H7 (cell line): ENCODE measurements at places on chromosomes 2 and 18.

DNA sequence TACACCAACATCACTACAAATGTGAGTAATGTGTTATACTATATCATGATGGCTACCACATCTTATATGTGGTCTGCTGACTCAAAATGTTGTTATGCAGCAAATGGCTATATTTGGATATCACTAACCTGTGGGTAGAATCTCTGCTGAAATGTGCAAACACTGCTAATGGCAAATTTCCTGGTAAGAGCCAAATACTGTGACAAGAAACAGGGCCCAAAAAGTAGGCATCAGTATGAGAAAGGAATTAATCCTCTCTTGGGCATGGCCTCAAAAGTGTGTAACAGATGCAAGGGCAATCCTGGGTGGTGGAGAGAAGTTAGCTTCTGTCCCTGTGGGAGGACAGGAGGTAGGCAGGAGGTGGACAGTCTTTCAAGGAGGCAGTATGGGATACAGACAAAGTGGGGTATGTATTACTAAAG is 13.3 kb downstream of the ATF2 start:
- no peak for DNase-seq

- no peak for DNase-seq
Measured at GRCh38 chr2:38129987-38130386, 54.0 kb upstream of the CYP1B1 start.

- DNase-seq = peak; percentile 55
Measured at GRCh38 chr2:118014492-118014824, 588 bp upstream of the CCDC93 start.

GRCh38 chr2:101149241-101150192 is 1.7 kb downstream of the TBC1D8 start:
- peak; percentile 53 for DNase-seq

- no peak for DNase-seq
Measured at GRCh38 chr18:77164763-77165485, 32.3 kb upstream of the MBP start.

GRCh38 chr2:74567881-74568280 is 13.4 kb downstream of the DOK1 start:
- DNase-seq = no peak

DNA sequence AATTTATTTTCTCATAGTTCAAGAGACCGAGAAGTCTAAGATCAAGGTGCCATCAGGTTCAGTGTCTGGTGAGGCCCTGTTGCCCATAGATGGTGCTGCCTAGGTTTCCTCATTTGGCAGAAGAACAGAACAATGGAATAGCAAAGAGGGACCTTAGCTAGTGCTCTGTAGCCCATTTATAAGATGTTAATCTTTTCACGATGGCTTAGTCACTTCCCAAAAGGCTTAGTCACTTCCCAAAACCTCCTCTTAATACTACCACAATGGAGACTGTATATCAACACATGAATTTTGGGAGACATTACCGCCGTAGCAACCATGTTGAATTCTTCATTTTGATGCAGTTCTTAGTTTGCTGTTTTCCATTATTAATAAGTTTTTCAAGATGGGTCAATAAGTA is 246.3 kb upstream of the NRP2 start:
- DNase-seq = no peak

DNA sequence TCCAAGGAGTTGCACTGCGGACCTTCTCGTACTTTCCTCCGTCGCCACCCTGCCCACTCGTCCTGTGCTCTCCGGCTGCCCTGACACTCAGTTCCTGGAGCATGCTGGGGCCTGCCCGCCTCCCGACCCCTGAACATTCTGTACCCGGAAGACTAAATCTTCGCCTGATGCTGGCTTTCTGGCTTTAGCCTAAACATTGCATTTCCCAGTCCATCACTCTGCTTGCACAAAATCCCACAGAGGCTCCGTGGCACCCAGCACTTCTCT is 550 bp upstream of the SFXN5 start:
- no peak for DNase-seq

DNA sequence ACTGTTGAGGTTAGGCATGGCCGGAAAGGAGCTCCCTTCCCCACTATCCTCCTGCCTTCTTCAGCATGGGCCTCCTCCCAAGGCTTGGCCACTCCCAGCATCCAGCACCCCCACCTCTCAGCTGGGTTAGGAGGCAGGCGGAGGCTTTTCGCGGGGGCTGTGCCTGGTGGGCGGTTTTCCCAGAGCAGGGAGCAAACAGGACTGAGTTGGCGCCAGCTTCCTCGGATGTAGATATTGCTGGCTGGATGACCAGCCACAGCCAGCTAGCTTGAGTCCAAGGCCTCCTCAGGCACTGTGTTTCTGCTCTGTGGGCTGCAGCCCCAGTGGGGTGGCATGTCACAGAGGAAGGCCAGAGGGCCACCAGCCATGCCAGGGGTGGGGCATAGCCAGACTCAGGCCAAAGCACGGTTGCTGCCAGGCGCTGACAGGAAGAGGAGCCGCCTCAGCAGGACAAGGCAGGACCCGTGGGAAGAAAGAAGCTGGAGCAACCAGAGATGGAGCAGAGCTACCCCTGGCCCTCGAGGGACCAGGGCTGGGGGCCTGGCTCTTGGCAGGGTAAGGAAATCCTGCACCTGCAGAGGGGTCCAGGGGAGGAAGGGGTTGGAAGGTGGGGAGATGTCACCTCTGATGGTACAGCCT is at the start of gene TCF23:
TSS of gene TCF23 (plus strand) at position 204 of the 639 bp plus-strand sequence. CDS start at position 334, 130 bp downstream.
- DNase-seq = no peak

- no peak for DNase-seq
Measured at GRCh38 chr18:48313792-48314191, 95.4 kb downstream of the ZBTB7C start.

DNA sequence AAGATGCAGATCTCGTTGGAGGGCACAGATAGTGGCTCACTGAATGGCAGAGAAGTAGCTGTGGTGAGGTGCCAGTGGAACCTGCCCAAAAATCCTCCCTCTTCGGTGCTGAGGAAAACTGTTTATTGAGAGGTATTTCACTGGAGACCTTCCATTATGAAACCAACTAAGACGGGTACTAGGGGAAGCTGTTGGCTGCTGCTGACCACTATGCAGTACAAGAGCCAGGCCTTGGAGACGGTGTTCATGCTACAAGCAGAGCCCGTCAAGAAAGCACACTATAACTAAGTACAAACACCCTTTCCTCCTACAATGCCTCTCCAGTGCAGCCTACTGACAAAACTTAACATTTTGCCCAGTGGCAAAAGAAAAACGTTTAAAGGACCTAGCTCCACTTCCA is 4.6 kb downstream of the ARL5A start:
- DNase-seq = no peak

DNA sequence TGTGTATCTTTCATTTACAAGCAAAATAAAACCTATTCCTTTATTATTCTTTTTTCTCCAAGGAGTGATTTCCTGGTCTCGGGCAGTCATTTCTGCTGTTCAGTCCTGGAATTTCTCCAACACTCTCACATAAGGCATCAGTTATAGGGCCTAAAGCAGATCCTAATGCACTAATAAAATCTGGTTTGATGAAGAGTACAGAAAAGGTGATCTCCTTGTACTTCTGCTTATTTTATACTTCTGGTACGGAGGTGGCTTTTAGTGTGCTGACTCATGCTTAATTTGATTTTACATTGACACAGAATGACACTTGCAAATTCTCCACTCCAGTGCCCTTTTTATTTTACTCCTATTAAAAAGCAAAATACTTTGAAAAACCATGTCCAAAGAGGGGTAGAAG is 157.4 kb downstream of the DOK6 start:
- no peak for DNase-seq

DNA sequence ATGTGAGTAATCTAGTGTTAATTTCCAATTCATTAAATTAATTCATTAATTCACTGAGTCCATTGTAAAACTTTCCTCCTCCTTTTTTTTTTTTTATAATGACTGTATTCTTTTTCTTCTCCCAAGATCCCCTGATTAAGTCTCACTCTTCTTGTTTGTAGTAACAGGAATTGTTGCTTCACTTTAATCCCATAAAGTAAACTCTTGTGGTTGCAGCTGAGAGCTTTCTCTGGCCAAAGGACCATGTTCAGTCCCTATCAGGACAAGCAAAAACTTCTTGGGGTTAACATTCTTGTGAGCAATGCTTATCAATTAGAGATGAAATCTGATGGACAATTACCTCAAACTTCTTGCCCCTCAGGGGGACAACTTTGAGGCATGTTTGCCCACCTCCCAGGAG is 400.2 kb upstream of the SPHKAP start:
- DNase-seq = no peak

DNA sequence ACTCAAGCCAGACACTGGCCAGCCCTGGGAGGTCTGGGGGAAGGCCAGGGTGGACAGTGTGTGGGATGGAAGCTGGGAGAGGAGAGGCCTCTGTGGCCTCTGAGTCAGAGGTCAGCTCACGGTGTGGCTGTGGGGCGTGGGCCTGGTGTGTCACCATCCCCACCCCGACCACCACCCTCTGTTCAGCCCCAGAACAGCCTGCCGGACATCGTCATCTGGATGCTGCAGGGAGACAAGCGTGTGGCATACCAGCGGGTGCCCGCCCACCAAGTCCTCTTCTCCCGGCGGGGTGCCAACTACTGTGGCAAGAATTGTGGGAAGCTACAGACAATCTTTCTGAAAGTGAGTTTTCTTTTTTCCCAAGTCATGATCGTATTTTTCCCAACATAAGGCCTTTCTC is 110.5 kb downstream of the DYSF start:
- DNase-seq = no peak

GRCh38 chr2:18966131-18966530 is 376.8 kb upstream of the NT5C1B start:
- DNase-seq = no peak

DNA sequence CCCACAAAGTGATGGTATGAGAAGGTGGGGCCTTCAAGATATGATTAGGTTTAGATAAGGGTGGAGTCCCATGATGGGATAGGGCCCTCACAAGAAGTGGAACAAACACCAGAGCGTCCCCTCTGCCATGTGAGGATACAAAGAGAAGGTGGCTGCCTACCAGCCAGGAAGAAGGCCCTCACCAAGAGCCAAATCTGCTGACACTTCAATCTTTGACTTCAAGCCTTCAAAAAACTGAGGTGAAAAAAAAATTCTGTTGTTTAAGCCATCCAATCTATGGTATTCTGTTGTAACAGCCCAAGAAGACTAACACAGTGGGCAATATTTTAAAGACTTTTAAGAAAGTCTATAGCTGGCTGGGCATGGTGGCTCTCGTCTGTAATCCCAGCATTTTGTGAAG is 522.1 kb downstream of the NRXN1 start:
- no peak for DNase-seq

DNA sequence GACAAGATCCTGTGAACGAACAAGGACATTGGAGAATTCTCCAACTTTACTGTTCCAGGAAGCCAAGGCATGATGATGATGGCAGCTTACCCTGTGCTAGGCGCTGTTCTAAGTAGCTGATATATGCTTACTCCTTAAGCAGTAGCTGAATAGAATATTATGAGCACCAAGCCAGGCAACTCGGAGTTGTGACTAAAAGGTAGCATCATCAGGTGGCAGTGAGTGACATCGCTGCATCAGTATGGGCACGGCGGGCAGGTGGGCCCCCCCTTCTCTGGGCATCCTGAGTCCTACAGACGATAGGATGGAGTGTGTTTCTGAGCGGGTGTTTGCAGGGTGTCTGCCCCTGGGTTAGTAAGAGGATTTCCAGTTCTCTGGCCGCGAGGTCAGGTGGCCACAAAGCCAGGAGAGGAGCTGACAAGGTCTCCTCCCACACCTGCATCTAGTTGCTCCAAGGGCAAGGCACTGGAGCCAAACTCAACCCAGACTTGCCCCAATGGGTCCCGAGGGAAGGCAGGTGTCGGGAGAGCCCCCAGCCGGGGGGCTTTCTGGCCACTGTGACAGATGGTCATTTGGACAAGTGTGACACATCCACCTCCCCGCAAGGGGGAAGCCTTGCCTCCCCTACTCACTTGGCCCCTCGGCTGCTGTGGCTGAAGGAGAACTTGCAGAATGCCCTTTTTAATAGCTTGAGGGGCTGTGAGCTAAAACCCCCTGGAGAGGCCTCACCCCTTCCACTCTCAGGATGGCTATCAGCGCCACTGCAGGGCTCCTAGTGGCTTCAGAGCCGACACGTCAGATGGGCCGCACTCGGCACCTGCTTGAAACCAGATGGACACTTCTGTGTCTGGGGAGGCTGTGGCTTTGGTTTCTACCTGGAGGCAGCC is 55.5 kb downstream of the CRACDL start:
- DNase-seq = no peak

GRCh38 chr2:86378469-86378868 is 41.0 kb upstream of the REEP1 start:
- no peak for DNase-seq
